ENCODE measurements at places on chromosomes 3 and 15. TPM values are rescaled to one million over a fixed set of nuclear protein-coding genes. Genes with fewer than 3 reads are reported as not detected.

The COPG1 gene
- 352 TPM for total RNA-seq

The SELENOT gene
- 149 TPM for total RNA-seq

The UBAP1L gene
- total RNA-seq: 1.3 TPM

The GOLGA6D gene
- not detected for total RNA-seq

The IFT122 gene
- total RNA-seq: 26.0 TPM

The BFSP2 gene
- not detected for total RNA-seq

The EDC3 gene
- 15.4 TPM for total RNA-seq

The FRMD4B gene
- 1.9 TPM for total RNA-seq

The AGBL1 gene
- total RNA-seq: not detected

The ZNF80 gene
- not detected for total RNA-seq

The NLGN1 gene
- 20.1 TPM for total RNA-seq

The LINS1 gene
- total RNA-seq: 17.8 TPM

Data from uterine smooth muscle cell (primary cell).